ENCODE measurements at places on chromosomes 2 and 18. TPM values are rescaled to one million over a fixed set of nuclear protein-coding genes. Genes with fewer than 3 reads are reported as not detected.

The MDH1B gene
- 0.34 TPM for total RNA-seq

The UGT1A3 gene
- total RNA-seq, result 2.6 TPM

The RGPD8 gene
- total RNA-seq, result 18.8 TPM

The LINC00305 gene
- total RNA-seq, result not detected

The PKP4 gene
- total RNA-seq, result 51.1 TPM

The CCDC102B gene
- total RNA-seq, result 4.3 TPM

The ABCG8 gene
- total RNA-seq, result 0.49 TPM

The SERPINB5 gene
- total RNA-seq, result 0.63 TPM

The ALKAL2 gene
- 3.5 TPM for total RNA-seq

The DSG2 gene
- 305 TPM for total RNA-seq

DNA sequence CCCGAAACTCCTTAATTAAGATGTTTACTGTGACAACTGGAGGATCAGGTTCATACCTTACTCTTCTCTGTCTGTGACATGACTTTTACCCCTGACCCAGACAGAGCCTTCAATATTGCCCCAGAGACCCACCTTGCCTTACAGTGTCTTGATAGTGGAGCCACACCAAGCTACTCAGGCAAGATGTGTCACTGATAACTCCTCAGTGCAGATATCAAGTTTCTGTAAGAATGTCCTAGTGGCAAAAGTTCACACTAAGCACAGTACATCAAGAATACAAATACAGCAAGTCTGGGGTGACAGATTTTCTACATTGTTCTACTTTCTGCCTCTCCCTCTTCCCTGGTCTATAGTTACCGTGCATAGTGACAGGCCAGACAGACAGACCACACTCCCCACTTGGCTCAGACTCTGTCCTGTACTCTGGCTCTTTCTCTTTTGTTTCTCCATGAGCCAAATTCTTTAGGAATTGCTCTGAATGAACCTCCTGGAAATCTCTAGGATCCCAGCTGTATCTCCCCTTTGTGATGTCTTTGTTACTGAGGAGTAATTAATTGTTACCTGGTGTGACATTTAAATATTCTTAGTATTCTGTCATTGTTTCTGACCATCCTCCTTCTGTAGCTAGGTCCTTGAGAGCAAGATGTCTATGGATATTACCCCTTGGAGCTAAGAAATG lies 24.1 kb upstream of the APOB start:
- no peak for DNase-seq

DNA sequence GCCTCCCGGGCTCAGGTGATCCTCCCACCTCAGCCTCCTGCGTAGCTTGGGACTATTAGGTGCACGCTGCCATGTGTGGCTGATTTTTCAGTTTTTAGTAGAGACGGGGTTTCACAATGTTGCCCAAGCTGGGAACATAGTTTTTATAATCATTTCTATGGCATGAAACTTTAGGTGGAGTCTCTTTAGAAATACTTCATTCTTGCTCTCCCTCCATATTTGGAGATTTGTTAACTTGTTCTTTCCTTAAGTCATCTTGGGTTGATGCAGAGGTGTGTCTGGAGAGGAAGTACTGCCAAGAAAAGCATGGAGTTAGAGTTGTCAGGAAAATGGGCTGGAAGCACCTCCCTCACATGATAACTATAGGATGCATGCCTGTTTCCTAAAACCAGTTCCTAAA lies 17.4 kb downstream of the ZNF532 start:
- DNase-seq, result no peak

GRCh38 chr2:96841701-96842495 lies 1.9 kb downstream of the ANKRD23 start:
- DNase-seq, result no peak

DNA sequence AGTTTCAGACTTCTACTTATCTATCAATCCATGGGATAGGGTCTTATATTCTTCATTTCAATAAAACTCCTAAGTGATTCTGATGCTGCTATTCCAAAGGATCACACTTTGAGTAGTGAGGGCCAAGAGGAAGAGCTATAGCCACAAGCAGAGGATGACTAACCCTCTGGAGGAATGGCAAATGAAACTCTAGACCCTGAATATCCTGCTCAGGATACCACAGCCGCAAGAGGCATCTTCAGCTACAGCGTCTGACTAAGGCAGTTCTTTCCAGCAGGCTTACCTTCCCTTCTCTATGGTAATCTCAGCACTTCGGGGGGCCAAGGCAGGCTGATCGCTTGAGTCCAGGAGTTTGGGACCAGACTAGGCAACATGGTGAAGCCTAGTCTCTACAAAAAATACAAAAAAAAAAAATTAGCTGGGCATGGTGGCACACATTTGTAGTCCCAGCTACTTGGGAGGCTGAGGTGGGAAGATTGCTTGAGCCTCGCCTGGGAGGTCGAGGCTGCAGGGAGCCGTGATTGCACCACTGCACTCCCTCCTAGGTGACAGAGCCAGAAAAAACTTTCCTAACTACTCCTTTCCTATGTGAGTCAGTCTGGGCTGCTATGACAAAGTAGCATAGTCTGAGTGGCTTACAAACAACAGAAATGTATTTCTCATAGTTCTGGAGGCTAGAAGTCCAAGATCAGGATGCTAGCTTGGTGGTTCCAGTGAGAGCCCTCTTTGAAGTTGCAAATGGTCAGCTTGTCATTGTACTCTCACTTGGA lies 371.9 kb downstream of the IRS1 start:
- DNase-seq, result no peak

- no peak for DNase-seq
These were observed 17.1 kb upstream of the SOCS6 start for GRCh38 chr18:70271742-70272141.

DNA sequence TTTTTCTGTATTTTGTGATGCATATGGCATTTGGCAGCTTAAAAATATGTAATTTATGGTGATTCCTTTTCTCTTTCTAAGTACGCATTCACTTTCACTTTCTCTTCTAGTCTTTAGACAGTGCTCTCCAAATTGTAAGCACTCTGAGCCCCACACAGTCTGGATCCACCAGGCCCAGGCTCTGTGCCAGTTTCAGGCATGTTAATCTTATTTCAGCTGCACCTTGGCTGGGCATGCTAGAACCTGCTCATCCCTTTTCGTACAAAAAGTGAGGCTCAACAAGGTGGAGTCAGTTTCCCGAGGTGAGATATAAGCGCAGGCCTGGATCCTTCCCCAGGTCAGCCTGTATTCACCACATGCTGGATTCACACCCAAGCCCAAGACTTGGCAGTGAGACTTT lies 203.9 kb downstream of the MTX2 start:
- DNase-seq, result peak; percentile 36

- no peak for DNase-seq
These were observed 172.3 kb downstream of the ALK start for GRCh38 chr2:29749041-29749440.

DNA sequence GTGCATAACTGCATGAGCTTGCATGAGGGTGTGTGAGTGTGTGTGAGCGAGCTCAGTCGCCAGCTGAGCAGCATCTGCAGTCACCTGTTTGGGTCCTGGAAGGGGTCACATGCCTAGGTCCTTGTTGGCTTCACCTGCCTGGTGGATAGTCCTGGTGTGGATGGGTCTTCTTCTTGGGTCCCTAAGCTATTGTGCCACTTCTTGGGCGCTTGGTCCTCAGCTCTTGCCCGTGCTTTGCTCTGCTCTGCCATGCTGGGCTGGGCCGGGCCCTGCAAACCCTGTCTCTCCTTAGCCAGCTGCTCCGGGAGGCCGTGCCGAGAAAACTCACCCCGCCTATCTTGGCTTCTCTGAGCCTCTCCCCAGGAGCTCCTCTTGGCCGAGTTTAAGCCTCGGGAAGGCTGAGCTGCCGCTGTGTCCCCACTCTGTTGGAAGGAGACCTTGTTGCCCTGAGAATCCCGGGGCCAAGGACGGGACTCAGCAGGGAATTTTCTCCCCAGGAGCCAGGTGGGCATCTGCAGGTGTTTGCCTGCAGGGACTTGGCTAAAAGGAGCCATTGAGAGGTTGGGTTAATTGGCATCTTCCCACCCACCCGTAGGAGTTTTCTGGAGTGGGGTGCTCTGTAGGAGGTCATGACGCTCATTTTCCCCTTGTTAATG lies 300.8 kb downstream of the NDUFA10 start:
- DNase-seq, result peak; percentile 45

DNA sequence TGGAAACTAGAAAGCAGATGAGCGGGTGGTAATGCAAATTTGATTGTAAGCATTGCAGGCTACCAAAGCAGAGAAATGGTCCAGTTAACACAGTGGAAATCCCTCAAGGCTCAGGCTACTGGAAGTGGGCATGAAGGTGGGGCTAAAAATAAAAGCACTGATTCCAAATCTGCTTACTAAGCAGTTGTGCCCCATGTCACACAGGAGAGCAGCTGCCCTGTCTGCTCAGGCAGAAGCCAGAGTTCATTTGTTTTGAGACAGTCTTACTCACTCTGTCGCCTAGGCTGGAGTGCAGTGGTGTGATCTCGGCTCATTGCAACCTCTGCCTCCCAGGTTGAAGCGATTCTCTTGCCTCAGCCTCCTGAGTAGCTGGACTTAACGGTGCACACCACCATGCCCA lies 42.5 kb upstream of the TSPYL6 start:
- DNase-seq, result no peak

DNA sequence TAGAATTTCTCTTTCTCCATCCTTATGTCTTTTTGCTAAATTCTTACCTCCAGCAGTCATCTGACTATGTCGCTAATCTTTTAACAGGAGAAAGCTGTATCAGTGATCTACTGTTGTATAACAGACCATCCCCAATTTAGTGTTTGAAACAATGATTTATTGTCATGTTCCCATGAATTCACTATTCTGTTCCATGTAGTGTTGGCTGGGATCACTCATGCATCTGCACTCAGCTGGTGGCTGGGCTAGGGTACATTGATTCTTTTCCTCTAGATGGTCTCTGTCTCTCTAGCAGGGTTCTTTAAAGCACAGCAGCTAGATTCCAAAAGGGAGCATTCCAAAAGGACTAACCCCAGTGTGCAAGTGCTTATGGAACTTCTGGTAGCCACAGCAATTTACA lies 184.2 kb upstream of the FANCL start:
- no peak for DNase-seq

- DNase-seq, result no peak
These were observed 108.4 kb downstream of the POLR1A start for GRCh38 chr2:85997017-85997970.

- DNase-seq, result peak; percentile 11
These were observed 86.3 kb downstream of the ZFP36L2 start for GRCh38 chr2:43139996-43140621.

DNA sequence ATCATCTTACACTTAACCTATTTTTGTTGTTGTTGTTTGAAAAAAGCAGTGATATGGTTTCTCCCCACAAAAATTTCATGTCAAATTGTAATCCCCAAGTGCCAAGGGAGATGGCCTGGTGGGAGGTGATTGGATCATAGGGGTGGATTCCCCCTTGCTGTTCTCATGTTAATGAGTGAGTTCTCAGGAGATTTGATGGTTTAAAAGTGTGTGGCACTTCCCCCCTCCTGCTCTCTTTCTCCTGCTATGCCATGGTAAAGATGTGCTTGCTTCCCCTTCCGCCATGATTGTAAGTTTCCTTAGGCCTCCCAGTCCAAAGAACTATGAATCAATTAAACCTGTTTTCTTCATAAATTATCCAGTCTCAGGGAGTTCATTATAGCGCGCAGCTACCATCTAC lies 1362.7 kb upstream of the FAM98A start:
- no peak for DNase-seq

DNA sequence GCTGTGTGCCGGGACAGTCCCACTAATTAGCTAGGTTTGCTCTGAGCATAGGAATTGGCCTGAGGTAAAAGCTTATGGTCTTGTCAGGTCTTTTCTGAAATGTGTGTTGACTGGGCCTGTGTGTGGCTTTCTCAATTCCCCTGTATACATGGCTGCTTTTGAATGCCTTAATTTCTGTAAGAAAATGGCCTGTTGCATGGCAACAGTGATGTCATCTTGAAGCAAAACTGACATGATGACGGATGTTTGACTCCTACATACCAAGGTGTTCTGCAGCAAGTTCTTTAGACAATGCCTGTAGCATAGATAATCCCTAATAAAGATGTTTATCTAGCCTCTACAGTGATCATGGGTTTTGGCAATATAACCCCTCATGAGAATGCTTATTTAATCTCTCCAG lies 198.5 kb downstream of the OTX1 start:
- DNase-seq, result no peak

DNA sequence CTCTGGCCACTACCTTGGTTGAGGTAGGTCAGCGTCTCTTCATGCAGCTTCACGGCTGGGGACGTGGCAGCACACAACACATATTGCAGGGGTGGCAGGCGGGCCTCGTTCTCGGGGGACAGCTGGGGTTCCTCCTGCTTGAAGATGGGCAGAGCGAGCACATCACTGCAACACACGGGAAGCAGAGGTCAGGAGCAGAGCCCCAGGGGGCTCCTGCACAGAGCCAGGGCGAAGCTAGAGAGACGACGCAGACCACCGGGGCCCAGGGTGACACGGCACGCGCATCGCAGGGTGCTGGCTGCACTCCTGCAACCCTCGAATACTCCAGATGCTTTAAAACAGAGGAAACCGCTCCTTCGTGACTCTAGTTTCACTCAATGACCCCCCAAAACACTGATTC lies 3.9 kb downstream of the TFCP2L1 start:
- DNase-seq, result no peak

DNA sequence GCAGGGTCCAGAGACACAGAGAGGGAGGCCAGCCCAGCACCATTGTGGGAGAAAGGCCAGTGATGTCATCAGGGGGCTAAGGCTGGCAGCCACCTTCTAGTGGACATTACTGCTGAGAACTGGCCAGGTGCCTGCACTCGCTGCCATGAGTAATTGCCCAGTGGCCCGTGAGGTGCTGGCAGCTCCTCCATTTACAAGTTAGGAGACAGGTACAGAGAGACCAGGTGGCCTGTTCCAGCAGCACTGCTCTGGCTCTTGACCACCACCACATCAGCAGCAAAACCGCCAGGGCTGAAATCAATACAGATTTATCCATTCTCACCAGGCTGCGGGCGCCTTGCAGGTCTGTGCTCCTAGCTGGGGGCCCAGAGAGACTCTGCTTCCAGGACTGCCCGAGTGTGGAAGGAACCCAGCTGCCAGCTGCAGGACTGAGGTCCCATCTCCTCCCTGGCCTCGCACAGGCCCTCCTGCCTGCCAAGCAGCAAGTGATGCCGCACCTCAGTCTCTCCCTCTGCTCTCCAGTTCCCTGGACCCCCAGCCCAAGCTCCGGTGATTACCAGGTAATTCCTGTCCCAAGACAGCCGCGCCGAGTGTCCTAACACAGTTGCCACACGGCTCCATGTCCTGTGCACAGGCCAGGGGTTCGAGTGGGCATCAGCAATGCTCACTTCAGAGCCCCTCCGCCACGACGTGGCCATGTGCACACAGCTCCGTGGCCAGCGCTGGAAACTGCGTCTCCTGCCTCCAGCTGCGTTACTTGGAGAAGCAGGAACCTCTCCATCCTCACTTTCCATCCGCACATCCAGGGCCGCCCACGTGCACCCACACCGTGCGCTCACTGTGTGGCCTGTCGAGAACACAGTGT lies 101.0 kb upstream of the CTDP1 start:
- no peak for DNase-seq

DNA sequence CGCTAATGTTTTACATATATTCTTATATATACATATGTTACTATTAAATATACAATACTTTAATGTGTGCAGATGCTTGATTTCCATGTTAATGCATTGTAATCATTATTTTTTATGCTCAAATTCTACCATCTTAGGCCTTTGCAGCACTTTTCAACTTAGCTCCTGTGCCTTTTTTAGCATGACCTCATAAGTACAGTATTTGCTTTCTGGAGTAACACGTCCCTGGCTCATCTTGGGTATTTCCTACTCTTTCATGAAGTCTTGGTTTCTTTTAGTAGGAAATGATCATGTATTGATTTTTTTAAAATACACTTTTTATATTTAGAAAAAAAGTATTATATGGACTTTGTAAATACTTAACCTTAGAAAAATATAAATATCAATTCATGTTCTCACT lies 36.5 kb downstream of the CAB39 start:
- no peak for DNase-seq

All from mucosa of descending colon (tissue), 3 donors.